ENCODE measurements at places on chromosomes 1 and 21.

DNA sequence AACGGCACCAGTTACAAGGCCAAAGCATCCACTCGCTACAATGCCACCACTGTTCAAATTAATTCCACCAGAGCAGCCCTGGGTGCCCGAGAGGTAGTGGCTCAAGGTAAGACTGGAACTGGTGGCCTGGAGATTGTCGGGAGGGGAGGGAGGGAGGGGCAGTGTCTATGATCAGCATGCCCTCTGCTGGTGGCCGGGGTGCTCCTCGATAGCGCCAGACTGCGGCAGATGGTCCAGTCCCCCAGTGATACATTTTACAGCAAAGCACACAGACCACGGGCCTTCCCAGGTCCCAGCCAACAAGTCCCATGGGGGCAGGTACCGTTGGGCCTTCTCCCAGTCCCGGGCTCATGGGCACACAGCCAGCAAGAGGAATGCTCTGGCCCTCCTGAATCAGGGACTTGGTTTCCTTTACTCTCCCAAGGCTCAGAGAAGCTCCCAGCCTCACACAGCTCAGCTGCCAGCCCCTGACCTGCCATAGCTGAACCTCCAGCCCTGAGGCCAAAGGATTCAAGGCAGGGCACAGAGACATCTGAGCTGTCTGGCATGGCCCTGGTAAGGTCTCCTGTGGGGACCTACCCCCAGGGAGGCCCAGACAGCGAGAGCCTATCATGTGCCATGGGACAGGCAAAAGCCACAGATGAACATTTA lies 15.3 kb downstream of the ACOT7 start:
- no peak for DNase-seq

DNA sequence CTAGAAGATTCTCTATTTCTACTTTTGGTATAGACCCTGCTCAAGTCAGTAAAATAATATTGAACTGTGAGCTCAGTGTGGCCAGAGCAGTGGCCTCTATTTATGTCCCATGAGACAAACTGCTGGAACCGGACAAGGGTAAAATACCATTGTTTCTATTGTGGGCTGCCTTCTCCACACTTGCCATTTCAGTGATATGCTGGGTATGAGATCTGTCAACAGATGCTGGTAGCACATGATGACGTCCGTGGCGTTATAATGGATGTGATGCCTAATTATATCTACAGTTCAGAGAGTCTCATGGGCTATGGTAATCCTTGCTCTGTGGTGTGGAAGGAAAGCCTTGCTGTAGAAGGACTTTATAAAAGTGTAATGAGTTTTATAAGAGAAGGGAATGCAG lies 2.4 kb downstream of the ACTN2 start:
- no peak for DNase-seq

DNA sequence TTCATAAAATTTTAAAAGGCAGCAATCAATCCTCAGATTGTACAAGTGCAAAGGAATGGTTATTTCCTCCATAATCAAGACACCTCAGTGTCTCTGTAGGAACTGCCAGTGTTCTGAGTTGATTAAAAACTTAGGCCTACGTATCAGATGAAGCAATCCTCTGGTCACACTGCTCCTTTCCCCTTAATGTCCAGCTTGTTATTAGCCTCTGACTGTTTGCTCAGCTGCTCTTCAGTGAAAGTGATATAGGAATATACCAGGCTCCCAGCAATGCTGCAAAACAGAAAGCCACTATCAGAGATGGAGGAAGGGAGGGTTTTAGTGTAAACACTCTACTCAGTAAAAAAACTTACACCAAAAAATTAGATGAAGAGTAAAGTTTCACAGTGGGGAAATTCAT lies 49.8 kb downstream of the SLC35D1 start:
- DNase-seq, result no peak

DNA sequence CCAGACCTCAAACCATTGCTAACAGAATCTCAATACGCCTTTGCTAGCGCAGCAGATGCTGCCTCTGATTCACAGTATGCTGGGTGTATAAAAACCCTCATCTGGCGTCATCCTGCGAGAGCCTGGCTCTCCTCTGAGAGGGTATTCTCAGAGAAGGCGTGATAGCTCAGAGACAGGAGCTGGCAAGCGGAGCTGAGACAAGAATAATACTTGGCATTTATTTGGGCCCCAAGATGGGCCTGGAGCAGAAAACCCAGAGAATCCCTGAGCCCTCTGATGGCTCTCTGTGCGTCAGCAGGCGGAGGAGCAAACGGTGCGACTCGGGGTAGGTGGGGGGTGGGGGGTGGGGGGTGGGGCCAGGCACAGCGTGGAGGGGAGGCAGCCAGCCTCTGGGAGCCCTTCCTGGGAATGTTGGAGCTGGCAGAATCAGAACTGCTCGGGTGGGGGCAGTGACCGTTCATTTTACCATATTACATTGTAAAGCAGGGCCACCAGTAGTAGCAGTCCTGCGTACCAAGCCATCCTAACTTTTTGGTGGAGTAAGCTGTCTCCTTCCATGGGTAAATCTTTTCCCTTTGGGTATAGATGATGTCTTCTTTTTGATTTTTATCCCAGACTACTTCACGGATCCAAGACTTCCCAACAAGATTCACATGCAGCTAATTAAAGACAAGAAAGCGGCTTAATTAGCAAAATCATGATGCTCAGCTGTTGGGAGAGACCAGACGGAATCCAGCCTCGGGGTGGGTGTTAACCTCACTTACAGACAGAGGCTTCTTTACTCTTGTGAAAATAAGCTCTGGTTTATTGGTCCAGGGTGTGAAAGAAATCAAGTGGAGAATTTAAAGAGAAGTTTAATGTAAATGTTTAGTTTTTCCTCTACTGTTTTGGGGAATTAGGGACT lies 7.1 kb downstream of the RIIAD1 start:
- no peak for DNase-seq

DNA sequence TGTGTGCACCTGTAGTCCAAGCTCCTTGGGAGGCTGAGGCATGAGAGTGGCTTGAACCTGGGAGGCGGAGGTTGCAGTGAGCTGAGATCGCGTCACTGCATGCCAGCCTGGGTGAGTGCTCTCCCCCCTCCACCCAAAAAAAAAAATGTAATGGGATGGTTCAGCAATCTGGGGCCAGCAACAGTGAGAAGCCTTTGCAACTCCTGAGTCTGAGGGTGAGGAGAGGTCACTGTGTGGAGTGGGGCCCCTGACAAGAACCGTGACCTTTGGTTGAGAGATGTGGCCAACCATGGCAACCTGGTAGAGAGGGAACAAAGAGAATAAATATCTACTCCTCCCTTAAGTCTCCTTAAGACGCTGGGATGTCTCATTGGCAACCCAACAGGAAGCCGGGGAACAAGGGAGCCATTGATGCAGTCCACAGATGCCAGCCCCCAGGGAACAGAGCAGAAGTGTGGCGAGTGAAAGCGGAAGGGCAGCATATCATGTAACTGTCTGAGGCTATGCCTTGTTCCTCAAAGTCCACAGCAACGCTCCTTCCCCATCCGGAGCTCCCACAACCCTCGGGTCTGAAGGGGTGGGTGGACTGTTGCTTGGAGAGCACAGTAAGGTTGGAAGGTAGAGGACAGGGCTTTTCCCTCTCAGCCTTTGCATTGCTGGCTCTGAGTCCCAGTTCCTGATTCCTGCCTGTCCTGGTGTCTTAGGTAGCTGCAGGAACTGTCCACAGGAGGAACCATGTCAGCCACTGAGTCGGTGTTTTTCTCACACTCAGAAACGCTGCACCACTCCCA lies 8.3 kb downstream of the TRNP1 start:
- DNase-seq, result no peak

DNA sequence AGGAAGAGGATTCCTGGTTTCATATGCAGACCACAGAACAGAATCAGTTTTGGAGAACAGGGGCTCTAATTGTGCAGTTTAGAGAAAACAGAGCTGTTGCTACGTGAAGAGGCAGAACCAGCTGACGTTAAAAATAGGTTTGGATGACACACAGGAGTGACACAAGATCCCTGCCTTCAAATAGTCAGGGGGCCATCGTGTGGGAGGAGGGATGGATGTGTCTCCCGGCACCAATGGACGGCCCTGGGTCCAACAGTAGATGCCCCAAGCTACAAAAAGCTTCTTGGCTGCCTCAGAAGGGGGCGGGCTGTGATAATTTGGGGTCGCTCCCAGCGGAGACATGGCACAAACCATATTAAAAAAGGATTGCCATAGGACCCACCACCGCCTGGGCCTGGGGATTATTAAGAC lies 87.8 kb downstream of the MRPL37 start:
- no peak for DNase-seq

DNA sequence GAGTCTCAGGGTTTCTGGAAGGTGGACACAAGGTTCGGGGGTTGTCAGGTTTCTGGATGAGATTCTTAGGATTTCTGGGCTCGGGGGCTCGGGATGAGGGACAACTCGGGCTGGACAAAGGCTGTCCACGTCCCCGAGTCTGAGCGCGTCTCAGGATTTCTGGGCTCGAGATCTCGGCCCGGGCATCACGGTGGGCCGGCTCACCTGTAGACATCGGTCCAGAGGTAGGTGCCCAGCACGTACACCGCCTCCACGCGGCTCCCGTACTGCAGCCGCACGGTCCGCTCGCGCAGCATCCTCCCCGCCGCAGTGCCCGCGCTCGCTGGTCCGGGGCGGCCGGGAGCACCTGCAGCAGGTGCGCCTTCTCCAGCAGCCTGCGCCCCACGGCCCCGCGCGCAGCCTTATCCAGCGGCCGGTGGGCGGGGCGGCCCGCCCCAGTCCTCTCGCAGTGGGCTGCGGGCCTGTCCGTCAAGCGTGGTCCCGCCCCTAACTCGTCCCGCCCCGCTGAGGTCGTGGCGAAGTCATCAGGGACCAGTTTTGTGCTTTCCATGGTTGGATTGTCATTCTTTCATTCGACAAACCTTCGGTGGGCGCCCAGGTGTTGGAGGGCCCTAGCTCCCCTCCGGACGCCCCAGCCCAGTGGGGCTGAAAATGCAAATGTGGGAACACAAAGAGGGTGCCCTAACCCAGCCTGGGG lies at the start of gene PADI2:
Gene PADI2 (minus strand): TSS at position 376 of the 697 bp plus-strand sequence. CDS start 80 bp downstream, at position 296.
- peak; percentile 66 for DNase-seq

- DNase-seq, result no peak
Measured at GRCh38 chr21:43188592-43189210, 19.9 kb downstream of the CRYAA start.

GRCh38 chr1:111754984-111755330 lies 744 bp upstream of the DDX20 start:
- peak; percentile 36 for DNase-seq

DNA sequence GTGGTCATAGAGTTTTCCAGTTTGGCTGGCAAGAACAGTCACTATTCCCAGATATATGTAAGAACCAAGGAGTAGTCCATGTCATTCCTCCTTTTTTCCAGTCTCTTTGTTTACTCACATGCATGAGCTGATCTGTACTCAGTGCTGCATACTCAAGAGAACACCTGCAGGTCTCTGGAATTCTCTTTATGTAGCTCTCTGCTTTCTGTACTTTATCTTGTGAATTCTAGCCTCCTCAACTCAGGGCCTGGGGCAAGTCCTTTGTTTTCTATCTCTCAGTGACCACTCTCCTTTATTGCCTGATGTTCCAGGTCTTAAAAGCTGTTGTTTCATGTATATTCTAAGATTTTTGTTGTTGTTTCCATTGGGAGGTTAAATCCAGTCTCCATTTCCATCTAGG lies 478.9 kb downstream of the DPYD start:
- DNase-seq, result no peak

DNA sequence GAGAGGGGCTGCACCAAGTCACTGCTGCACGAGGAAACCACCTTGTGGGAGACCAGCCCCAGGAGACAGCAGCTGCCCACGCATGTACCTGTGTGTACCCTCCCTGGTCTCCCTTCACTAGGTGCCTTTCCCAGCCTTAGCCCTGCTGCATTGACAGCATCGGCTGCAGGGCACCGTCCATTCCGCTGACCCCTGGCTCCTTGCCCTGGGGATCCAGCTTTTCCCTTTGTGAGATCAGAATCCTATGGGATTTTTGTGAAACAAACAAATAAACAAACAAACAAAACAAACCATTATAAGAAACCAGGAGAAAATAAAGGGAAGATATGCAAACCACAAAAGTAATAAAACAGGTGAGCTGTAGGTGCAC lies 2.1 kb downstream of the STUM start:
- no peak for DNase-seq

GRCh38 chr1:14267991-14268390 lies 330.5 kb upstream of the KAZN start:
- no peak for DNase-seq

- no peak for DNase-seq
Measured at GRCh38 chr1:231065510-231066241, 25.6 kb upstream of the FAM89A start.

DNA sequence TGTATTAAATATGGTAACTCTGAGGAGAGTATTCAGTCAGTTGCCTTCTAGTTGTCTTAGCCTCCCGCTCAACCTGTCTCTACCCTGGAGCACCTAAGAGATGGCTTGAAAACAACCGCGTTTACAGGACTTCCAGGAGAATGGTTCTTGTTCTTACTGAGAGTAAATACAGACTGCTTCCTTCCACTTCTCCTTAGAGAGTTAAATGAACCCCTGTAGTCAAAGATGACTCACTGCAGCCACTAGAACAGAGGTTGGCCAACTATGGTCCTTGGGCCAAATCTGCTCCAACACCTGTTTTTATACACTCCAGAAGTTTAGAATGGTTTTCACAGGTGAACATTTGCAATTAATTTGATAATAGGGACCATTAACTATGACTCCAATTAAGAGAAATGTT lies 60.1 kb upstream of the ASB17 start:
- DNase-seq, result no peak

DNA sequence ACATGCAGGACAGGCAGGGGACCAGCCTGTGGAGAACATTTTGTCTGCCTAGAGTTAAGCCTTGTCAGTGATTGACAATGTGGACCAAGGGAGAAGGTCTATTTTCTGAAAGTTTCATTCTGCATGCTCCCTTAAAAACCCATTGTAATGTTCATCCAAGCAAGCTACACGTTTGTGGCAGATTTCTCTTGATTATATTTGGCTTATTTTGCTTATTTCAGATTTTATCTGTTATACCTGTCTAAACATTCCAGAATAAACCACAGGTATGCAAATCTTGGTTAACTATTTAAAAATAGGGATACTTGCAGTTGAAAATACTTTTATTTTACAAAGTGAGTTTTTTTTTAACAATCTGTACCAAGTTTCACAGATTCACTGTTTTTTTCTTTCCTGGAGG lies 78.2 kb upstream of the F3 start:
- DNase-seq, result no peak

DNA sequence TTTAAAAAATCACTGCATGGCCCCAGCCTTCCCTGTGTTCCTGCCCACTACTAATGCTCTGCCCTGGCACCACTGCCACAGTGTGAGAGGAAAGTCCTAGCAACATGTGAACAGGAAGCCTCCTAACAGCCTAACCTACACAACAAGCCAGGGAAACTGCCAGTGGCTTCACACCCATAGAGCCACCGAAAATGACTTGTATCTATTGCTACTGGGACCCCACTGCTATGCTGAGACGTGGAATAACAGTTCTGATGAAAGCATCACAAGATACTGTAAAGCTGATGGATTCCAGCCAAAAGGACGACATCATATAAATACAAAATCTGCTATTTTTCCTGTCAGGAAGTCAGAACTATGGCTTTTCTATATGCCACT lies 74.9 kb downstream of the JAK1 start:
- DNase-seq, result peak; percentile 23

DNA sequence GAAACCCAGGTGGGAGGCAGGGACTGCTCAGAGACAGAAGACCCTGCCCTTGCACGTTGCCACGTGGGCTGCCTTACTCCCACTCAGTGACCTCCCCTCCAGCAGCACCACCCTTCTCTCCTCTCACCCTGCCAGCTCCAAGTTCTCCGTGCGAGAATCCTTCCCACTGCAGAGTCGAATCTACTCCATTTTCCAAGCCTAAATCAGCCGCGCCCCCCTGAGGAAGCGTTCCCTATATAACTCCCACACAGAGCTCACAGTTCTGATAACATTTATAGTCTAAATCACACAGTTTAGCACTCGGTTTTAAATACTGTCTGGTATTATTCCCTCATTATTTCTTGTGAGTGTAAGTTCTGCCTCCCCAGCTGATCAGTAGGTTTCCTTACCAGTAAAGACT lies 7.7 kb downstream of the LRRN2 start:
- DNase-seq, result no peak
